ENCODE measurements at places on chromosomes 13 and 19.

DNA sequence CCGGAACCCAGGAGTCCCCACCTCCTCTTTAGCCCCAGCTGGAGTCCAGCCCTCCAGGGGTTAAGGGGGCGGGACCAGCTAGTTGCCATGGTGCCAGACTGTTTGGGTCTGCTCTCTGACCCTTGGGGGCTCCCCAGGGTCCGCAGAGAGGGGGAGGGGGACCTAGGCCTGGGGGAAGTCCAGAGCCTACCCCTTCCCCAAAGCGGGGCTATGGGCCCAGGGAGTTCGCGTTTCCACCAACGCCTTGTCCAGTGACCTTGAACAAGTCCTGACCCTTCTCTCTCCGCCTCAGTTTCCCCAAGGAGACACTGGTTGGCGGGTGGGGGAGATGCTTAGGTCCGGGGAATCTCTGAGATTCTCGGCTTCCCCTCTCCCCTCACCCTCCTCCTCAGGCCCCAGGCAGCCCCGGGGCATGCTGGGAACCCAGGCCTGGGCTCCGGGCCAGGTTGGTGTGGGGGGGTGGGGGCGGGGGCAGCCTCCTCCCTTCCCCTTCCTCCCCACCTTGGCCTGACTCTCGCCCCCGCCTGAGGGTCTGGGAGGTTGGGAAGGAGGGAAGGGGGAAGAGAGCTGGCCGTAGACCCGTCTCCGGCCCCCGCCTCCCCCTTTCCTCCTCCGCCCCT is 2.6 kb upstream of the SPACA6 start:
- DNase-seq = peak; percentile 87

GRCh38 chr19:13844130-13844631 is 32.8 kb upstream of the NANOS3 start:
- DNase-seq = peak; percentile 58

- no peak for DNase-seq
These were observed 1317.6 kb downstream of the PCDH9 start for GRCh38 chr13:65912516-65912915.

DNA sequence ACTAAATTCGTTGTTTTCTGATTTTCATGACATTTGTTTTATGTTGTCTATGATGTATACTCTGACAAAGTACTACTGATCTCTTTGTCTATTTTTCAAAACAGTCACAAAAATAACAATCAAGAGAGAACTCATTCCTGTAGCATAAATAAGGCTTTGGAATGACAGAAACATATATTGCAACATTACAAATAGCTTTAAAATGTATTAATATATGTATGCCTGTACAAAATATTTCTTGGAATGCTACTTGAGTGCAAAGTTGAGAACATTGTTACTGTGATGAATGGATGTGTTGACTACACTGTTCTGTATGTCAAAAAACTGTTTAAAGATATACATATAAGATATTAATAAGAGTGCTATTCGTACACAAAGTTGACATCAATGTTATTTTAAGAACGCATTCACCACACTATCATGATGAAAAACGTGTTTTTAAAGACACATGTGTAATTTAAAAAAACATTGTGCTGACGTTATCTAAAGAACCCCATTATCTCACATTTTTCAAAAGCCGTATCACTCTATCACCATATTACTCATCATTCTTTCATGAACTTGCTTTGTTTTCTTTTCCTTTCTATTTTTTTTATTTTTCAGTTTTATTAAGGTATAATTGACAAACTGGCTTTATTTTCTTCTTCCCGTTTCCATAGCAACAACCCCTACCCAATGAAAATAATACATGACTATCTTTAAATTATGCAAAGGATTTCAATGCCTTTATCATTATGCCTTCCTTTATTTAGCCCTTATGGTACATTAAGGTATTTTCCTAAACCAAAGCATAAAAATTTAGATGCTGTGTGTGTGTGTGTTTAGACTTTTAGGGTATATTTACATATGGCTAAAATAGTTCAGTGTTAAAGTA is 918.8 kb downstream of the SLITRK1 start:
- DNase-seq = no peak

DNA sequence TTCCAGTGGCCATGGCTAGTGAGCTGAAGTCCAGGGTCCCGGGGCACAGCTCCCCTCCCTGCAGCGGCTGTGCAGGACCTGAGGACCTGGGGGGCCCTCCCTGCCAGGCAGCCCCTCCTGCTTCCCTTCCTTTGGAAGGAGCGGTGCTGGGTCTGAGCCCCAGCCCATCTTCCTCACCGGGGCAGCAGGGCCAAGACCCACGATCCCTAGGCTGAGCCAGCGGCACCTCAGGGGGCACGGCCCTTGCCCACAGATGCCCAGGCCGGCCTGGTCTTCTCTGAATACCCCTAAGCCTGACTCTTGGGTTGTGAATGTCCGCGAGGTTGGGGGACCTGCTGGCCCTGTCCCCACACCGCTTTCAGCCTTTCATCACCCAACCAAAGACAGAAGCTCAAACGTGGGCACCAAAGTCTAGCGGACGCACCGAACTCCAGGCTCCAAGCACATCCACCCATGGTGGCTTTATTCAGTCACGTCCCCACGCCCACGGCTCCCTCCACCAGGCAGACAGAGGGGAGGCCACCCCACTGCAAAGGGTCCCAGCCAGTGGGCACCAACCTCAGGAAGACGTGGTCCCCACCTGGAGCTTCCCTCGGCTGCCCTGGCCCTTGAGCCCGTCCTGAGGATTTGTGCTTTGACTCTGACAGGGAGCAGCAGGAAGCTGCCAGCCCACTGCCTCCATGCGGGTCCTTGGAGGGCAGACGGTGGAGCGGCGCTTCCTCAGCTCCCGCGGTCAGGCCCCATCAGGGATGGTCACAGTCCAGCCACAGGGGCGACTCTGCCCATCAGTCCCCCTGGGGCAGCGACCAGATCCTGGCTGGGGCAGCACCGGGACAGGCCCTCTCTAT is 8.3 kb upstream of the MEX3D start:
- no peak for DNase-seq

DNA sequence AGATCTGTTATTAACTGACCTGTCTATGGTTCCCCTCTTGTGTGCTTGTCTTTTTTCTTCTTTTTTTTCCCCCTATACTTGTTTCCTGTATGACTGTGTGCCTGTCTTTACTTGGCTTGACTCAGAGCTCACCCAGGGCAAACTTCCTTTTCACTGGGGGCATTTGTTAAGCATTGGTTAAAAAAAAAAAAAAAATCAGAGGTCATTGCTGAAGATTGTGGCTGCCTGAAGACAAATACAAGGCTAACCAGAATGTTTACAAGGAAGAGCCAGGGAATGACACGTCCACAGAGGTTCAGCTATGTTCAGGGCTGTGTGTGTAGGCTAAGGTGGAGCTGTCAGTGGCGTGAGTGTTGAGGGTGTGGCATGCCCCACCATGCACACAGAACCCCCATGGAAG is 47.1 kb downstream of the LNX2 start:
- no peak for DNase-seq

- DNase-seq = no peak
These were observed 37.2 kb upstream of the C1QTNF9B start for GRCh38 chr13:23934520-23934919.

- no peak for DNase-seq
These were observed 24.3 kb downstream of the C13orf46 start for GRCh38 chr13:113949546-113949945.

- peak; percentile 78 for DNase-seq
These were observed 499 bp downstream of the LSM7 start for GRCh38 chr19:2327773-2328400.

DNA sequence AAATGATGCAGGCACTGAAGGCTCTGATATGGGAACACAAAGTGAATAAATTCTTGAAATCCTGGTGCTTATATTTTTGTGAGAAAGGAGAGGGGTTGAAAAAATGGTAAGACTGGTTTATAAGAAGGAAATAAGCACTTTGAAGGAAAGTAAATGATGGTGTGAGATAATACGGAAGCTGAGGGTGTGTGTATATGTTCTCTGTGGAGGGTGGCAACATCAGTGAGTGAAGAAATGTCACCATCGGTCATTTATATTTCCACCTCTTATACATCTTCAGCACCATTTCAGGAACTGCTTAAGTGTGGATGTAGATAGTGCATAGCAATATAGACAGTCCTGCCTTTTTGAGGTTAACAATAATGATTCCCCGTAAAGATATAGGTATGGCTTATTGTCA is 17.5 kb downstream of the ZNF136 start:
- no peak for DNase-seq

GRCh38 chr19:47157431-47158321 is 27.0 kb downstream of the SAE1 start:
- peak; percentile 53 for DNase-seq

GRCh38 chr13:28654276-28654675 is 4.7 kb upstream of the POMP start:
- DNase-seq = no peak

DNA sequence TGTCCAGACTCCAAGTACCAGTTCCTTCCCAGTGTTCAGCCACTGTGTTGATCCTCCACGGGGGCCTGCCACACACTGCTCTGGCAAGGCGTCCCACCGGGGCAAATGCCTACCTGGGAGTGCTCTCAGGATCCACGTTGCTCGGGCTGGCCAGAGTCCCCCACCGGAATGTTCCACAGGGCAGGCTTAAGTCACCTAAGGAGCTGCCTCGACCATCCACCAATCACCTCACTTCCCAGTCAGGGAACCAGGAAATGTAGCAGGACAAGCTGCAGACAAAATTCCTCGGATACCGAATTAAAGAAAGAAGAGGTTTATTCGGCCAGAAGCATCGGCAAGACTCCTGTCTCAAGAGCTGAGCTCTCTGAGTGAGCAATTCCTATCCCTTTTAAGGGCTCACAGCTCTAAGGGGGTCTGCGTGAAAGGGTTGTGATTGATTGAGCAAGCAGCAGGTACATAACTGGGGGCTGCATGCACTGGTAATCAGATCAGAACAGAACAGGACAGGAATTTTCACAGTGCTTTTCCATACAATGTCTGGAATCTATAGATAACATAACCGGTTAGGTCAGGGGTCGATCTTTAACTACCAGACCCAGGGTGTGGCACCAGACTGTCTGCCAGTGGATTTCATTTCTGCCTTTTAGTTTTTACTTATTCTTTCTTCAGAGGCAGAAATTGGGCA is 56.9 kb upstream of the EDNRB start:
- no peak for DNase-seq

- no peak for DNase-seq
These were observed 4.6 kb downstream of the FBXO17 start for GRCh38 chr19:38970664-38971532.

DNA sequence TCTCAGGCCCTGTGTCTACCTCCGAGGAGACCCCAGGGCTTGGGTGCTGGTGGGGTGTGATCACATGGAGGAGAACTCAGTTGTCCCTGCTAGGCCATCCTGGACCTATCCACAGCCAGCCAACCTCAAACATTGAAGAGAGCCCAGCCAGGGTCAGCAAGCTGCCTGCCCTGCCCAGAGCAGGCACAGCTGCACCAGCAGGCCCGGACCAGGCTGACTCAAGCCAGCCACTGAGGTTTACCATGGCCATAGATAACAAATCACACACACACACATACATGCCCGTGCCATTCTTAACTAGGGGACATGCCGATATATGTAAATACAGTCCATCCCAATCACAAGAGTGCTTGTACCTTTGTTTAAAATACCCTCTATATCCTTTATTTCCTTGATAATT is 8.1 kb downstream of the ARHGEF7 start:
- no peak for DNase-seq

DNA sequence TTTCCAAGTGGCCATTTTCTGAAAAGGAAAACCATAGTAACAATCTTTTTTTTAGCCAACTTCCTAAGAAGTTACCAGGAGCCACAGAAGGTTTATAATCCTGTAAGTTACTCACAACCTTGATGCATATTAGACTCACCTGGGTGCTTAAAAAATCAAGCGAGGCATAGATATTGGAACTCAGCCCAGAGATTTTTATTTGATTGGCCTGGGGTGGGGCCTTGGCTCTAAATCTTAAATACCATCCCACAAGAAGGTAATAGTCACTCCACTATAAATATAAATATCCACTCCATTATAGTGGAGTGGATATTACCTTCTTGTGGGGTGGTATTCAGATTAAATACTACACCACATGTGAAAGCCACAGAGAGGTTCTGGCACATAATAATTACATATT is 429.6 kb downstream of the RFC3 start:
- DNase-seq = no peak

DNA sequence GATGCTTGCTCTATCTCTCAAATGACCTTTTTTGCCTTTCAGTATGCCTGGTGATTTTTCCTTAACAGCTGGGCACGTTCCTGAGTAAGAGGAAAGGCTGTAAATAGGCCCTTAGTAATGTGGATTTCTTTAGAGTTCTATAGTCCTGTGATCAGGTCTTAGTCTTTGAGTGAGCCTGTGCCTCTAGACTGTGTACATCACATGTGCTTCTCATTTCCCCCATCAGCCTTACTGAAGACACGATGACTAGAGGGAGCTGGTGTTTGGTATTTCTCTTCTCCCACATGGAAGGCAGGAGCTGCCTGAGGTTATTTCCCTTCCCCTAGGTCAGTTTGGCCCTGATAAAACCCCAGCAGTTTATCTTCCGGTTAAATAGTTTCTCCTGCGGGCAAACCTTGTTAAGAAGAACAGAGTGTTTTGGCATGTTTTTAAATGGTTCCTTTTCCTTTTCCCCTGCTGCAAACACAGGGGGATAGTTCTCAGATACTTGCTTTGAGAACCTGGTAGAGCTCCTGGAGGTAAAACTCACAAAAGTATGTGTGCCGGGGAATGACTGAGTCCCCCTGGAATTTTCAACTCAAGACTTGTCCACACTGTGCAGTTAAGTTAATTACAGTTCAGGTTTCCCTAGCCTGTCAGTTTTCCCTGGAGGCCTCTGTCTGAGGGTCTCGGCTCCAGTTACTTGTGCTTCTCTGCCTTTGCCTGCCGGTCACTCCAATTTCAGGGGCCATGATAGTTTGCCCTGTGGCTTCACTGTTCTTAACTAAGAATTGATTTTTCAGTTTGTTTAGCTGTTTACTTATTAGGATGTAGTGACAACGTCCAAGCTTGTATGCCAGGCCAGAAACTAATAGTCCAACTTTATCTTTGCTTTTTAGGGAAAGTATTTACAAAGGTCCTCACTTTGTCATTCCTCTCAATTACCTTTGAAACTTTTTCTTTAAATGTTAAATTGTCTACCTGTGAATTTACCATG is 94.4 kb downstream of the URI1 start:
- no peak for DNase-seq

GRCh38 chr19:8446061-8446709 is 1.4 kb downstream of the HNRNPM start:
- DNase-seq = no peak

DNA sequence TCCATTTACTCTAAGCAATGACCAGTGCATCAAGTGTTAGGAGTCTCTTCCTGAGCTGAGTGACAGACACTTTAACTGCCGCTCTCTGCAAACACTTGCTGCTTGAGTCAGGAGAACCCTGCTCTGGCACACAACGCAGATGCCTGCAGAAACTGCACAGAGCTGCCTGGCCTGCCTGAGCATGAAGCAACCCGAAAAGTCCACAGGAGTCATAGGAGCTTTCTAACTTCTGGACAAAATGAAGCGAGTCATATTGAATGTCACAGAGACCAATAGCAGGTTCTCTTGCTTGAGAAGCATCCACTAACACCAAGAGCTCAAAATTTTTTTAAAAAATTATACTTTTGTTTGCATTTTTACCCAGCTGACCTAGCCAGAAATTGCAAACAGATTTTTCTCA is 232.4 kb downstream of the LHFPL6 start:
- no peak for DNase-seq

GRCh38 chr13:76289558-76289957 is 596.6 kb downstream of the KCTD12 start:
- DNase-seq = no peak

GRCh38 chr19:35585848-35586247 is at the start of gene PMIS2:
TSS of gene PMIS2 (plus strand) at chr19:35586173. CDS start at chr19:35586260, 87 bp downstream.
- DNase-seq = peak; percentile 2

- no peak for DNase-seq
These were observed 34.3 kb downstream of the N4BP2L2 start for GRCh38 chr13:32504263-32504662.

Data from CD4-positive, alpha-beta T cell treated with Interleukin-12 subunit alpha and Interleukin-12 subunit beta, for 1 hour (primary cell).